Activated CD4-positive, alpha-beta T cell treated with anti-CD3 and anti-CD28 coated beads, Interleukin-2, amount 10 ng/mL, durations not matched to agents 24 days and 14 days (primary cell): ENCODE measurements at places on chromosomes 4 and X.

DNA sequence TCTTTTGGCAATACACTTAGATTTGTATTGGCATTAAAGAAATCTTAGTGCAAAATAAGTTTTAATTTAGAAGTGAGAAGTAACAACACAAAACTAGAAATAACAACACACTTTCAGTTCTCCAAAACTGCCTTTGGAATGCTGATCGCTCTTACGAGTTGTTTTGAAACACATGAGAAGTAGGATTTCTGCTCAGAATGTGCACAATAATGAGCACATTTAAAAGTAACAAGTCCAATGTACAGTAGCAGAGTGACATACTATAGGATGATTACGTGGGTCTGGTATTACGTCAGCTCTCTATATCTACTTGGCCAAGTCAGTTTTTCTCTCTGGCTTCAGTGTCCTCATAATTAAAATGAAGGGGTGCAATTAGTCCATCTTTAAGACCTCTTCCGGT is 164.8 kb downstream of the CHM start:
- no peak for DNase-seq

- no peak for DNase-seq
Observed at GRCh38 chr4:57280481-57280880, 170.3 kb upstream of the IGFBP7 start.

DNA sequence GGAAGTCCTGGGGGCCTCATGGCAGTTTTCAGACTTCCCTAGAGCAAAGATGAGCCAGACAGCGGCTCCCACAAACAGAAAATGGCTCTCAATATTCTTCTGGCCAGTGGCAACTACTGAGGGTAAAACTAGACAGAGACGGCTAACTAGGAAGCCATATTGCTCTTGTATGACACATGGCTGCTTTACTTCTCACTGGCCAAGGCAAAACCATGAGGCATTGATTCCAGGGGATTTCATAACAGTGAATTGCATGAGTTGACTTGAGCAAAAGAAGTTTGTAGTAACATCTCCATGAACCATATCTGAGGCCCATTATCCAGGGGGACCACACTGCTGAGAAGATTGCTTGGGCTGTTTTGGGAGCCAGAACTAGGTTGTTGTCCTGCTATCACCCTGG is 13.7 kb upstream of the TLR8 start:
- no peak for DNase-seq

GRCh38 chrX:10326578-10326977 is 169.8 kb downstream of the CLCN4 start:
- no peak for DNase-seq

GRCh38 chrX:154074199-154074598 is 23.3 kb downstream of the MECP2 start:
- no peak for DNase-seq

DNA sequence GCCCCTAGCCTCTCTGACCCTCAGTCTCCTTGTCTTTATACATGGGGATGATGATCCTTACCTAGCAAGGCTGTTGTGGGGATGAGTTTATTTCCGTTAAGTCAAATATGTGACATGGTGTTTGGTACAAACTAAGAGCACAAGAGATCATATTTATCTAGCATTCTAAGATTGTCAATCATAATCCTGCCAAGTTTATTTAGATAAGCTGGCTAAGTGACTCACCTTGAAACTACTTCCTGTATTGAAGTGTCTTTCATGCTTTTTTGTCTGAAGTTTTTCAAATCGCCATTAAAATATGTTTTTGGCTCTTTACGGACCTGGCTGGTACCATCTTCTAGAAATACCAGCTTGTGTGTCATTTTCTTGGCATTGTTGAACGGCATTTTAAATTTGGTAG is 30.7 kb downstream of the MAP7D3 start:
- DNase-seq = no peak

- no peak for DNase-seq
Observed at GRCh38 chr4:10158333-10158942, 41.8 kb upstream of the WDR1 start.

- no peak for DNase-seq
Observed at GRCh38 chr4:147749811-147750321, 18.0 kb downstream of the ARHGAP10 start.

- no peak for DNase-seq
Observed at GRCh38 chr4:93437991-93438390, 390.6 kb upstream of the ATOH1 start.

DNA sequence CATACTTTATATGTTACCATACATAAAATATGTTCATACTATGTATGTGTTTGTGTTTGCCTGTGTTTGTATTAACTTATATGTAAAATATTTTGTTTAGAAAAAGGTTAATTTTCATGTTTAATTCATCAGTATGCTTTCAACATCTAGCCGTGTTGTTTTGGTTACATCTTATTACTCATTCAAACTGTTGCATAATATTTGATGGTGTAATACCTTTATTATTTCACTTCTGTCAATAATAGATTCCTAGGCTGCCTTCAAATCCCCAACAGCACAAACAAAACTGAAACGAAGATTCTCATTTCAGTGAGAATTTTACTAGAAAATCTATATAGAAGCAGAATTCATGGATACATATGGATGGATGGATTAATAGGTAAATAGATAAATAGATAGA is 462.3 kb upstream of the ADGRL3 start:
- DNase-seq = no peak

DNA sequence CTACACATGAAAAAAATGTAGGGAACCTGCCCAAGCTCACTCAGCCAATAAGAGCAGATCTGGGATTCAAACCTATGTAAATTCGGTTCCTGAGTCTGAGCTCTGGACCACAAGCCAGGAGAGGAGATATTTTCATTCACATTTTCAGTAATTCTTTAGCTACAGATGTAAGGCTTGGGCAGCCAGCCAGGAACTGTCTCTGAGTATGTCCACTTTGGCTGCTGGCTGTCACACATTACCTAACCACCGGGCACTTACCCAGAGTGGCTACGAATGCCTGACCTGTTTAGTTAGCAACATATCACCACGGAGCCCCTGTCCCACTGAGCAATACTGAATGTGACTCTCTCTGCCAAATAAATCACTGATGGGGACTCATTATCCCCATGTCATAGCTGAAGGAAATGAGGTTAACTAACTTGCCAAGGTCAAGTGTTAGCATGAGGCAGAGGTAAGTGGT is 15.3 kb downstream of the USP46 start:
- no peak for DNase-seq

DNA sequence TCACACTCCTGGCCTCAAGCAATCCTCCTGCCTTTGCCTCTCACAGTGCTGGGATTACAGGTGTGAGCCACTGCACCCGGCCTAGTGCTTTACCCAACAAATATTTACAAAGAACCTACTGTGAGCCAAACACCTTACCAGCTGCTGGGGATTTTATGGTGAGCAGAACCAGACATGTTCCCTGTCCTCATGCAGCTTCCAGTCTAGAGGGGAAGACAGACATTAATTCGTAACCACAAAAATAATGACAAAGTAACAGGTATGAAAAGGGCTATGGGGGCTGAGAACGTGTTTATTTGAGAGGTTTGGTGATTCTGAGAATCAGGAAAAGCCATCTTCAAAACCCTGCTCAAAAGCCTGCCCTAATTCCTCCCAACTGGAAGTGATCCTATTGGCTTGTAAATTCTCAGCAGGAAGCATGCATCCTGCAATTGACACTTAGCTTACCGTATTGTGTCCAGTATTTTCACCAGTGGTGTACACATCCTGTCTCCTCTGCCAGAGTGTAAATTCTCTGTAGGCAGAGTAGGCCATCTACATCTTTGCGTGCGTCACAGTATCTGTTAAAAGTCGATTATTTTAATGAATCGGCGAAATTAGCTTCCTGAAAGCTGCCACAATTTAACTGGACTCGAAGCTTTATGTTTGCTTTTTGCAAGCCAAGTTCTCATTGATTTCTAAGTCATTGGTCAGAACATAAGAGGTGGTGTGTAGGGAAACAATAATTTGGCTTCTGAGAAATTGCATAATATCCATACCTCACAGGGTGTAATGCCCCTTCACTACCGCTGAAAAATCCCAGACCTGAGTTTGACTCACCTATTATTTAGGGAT is 67.0 kb downstream of the TMEM156 start:
- DNase-seq = no peak

DNA sequence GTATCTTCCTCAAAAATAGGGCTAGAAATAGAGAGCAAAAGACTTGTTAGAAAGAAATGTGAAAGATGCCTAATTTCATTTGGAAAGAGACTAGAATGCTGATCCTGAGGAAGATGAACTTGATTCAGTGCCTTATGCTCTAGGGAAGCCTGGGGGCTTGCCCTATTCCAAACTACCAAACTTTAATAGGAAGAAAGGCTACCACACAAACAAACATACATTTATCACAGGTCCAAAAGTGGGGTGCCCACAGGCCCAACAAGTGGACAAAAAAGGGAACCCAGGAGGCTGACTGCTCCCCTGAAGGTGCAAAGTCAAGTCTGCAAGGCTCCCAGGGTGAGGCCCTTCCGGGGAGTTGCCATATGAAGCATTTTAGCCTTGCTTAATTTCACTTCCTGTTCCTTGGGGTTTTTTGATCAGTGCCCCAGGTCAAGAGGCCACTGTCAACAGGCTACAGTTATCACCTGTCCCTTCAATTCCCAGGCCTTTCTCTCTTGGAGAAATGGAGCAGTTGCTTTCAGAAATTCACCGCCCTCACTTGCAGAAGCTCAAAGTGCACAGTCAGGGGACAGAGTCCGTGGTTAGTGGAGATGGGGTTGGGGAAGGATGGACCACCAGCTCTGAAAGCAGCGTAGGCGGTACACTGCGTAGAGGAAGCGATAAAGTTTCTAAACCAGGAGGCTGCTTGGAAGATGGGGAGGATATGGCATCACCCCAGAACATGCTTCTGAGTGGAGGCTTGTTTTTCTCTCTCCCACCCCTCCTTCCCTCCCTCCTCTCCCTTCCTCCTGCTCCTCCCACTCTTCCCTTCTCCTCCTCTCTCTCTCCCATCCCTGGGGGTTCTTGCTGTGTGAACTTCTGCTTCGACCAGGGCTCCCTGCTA is 36.4 kb downstream of the TMEM154 start:
- DNase-seq = peak; percentile 63

DNA sequence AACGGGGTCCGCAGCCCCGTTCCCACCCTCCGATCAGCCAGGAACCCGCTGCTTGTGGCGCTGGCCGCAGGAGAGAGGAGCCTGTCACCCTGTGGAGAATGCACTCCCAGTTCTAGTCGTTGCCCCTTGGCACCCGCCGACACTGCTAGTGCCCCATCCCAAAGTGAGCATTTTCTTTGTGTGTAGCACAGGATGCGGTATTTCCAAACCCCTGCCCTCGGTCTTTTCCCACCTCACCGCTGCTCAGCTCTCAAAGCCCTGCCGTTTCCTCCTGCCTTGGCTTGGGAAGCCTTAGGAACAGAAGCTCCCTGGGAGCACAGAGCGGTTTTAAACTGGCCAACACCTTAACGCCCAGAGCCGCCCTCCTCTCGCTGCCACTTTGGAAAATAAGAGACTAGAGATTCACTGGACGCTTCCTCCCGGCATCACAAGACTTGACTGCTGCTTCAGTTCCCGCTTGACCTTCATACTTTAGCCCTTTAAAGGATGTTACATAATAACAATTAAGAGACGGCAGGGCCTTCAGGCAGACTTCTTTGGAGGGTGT is 772 bp downstream of the CYP4V2 start:
- peak; percentile 81 for DNase-seq

- no peak for DNase-seq
Observed at GRCh38 chrX:2658585-2659292, 32.4 kb upstream of the CD99 start.

DNA sequence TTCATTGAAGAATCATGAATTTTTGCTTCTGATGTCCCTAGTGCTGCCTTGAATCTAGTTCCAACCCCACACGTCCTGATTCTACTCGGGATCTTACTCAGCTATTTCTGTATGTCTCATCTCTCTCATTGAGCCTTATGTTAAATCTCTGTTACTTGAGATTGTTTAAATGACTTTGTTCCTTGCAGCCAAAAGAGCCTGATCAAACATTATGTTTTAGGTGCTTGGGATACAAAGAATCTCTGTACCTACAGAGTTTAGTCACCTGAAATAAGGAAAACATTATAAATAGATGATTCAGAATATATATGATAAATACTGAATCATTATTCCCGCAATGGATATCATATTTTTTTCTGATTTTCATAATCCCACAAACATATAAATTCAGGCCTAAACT is 13.7 kb upstream of the ANKRD50 start:
- no peak for DNase-seq

DNA sequence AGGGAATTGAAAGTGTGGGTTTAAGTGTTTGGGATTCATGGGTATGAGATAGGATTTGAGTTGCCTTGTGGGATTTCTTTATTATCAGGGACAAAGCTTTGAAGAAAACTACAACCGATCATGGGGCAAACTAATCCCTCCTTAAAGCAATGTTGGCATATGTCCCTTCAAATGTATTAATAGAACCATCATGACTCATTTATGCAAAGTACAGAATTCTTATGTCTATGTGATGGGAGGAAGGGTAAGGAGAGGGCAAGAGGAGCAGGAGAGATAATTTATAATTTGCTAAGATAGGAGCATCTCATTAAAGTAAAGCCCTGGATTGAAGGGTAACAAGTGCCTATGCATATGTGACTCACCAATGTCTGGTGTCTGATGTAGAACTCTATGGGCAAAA is 94.2 kb downstream of the PHEX start:
- DNase-seq = no peak

- no peak for DNase-seq
Observed at GRCh38 chr4:156766846-156767245, 204.8 kb downstream of the PDGFC start.

- DNase-seq = no peak
Observed at GRCh38 chrX:130893356-130894085, 9.5 kb downstream of the ENOX2 start.

GRCh38 chrX:3143043-3143799 is 102.0 kb downstream of the ARSF start:
- DNase-seq = no peak

DNA sequence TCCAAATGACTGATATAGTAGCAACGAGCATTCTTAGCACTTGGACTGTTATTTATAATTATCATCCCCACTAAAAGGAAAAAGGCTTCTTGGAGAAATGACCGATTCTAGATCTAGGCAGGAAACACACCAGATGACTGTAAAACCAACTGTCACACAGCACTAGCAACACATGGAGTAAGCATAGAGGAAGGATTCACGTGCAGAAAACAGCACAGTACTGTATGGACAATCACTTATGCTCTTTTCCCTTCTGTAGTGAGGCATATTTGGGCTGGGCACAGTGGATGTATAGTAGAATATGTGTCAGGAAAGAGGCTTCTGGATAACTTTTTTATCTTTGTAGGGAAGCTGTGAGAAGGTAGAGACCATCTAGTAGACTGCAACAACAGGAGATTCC is 6.0 kb upstream of the COPS4 start:
- no peak for DNase-seq

DNA sequence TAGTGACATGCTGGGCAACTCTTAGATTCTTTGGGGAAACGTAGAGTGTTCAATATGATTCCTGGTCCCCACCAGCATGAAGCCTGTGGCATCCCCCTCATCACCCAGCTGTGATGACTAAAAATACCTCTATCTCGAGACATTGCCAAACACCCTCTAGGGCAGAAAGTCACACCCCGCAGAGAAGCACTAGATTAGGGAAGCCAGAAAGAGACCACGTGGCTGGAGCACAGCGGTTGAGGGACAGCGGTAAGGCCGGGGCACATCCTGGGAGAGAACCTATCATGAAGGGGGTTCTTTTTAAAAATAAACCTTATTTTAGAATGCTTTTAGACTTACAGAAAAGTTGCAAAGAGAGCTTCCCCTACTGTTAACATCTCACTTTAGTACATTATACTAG is 11.0 kb downstream of the FAT1 start:
- no peak for DNase-seq
